Kidney tubule cell (primary cell): ENCODE measurements at places on chromosomes 16 and 17.
A peak's percentile ranks its signal among the peaks of the same experiment; 100 is the strongest.

DNA sequence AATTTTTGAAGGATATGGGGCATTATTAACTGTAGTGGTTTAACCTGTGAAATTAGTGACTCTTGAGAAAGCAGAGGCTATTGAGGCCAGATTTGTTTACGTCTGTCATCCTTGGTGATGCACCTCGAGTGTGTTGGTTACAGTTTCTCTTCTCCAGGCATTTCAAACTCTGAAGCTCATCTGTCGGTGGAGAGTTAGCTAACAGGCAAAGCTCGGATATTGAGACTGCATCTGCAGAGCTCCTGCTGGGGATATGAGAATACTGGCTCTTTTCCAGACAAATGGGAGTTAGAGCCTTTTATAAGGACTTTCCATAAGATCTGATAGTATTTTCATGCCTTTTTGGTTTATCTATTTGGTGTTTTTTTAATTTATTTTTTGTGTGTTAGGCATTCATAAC lies 6.7 kb downstream of the CLEC16A start:
- no peak for DNase-seq

DNA sequence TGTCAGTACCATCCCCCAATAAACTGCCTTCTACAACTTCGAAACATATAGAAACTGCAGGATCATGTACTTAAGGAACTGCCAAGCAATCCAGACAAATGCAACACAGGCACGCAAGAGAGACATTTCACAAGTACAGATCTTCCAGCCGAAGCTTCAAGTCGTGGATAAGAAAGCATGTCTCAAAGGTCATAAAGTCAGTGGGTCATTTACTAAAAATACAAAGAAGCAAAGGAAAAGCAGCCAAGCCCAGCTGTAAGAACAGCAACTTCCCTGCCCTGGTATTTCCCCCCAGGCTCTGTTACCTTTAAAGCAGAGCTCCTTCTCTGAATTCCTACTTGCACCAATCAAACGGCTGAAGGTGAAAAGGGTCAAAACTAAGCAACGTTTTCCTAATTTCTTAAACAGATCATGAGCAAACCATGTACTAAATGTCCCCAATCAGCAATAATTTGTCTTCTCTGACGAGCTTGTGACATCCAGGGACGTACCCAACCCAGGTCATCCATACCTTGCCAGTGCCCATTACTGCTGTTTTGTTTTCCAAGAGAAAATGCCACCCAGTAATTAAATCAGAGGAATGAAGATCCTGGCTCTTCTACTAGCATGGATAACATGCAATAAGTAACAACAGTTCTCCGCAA lies 1.7 kb downstream of the AKTIP start:
- DNase-seq: peak; percentile 10

GRCh38 chr17:21251337-21252010 lies 1.7 kb downstream of the NATD1 start:
- DNase-seq: no peak

DNA sequence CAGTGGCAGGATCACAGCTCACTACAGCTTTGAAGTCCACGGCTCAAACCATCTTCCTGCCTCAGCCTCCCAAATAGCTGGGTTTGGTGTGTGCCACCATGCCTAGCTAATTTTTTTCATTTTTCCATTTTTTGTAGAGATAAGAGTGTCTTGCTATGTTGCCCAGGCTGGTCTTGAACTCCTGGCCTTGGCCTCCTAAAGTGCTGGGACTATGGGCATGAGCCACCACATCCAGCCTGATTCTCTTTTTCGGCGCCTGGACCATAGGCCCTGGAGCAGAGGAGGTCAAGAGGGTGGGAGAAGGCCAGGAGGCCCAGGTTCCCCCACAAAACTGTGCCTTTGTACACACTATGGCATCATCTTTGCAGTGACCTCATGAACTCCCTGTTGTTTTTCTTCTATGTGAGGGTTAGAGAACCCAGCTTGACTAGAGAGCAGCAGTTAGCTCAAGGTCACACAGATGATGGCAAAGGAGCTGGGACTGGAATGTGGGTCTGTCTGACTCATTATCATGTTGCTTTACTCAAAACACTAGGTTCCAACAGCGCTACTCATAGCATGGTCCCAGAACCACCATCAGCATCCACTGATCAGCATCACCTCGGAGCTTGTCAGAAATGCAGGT lies 16.3 kb downstream of the SCN4A start:
- peak; percentile 10 for DNase-seq

GRCh38 chr16:4935241-4935855 lies 1.6 kb downstream of the PPL start:
- no peak for DNase-seq
